ENCODE measurements at places on chromosomes 12 and 14.

GRCh38 chr12:101819467-101819866 lies 11.3 kb downstream of the GNPTAB start:
- no peak for DNase-seq

- no peak for DNase-seq
These were observed 44.8 kb upstream of the ERGIC2 start for GRCh38 chr12:29425722-29426121.

- peak; percentile 87 for DNase-seq
These were observed 21.8 kb upstream of the RNU6-8 start for GRCh38 chr14:32224737-32225377.

- DNase-seq, result no peak
These were observed 217.6 kb downstream of the ANO6 start for GRCh38 chr12:45433441-45433868.

- peak; percentile 23 for DNase-seq
These were observed 32.4 kb downstream of the ABCD2 start for GRCh38 chr12:39587225-39587624.

DNA sequence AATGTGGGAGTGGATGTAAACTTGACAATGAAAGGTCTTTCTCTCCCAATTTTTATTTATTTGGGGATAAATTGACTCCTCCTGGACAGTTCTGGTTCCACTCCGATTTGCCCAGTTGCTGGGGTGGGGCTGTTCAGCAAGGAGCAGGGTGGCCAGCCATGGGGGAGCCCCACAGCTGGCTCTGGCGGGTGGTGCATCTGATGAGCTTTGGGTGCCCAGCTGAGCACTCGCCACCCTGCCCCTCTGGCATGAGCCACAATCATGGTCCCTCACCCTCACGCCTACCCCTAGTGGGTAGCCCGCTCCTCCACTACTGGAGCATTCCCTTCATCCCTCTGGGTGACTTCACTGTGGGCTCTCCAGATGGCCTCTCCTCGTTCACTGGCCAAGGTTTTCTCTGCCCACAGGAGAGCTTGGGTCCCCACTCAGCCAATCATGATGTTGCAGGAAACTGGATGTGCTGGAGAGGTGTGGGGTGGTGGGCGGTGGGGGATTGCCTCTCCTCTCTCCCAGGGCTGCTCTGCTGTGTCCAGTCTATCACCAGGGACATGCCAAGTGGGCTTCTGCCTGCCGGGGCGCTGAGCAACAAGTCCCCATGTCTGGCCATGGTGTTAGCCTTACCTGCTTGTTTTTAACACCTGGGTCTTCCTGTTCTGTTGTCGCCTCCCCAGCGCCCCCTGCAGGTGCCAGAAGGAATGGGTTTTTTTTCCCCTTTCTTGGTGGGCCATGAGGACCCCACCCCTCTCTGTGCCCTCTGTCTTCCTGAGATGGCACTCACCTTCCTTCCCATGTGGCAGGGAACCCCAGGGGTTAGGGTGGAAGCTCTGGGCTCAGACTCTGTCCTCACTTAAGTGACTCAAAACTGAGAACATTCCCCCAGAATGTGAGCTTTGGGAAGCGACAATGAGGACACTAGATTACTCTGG lies 3.4 kb downstream of the CYP46A1 start:
- no peak for DNase-seq

DNA sequence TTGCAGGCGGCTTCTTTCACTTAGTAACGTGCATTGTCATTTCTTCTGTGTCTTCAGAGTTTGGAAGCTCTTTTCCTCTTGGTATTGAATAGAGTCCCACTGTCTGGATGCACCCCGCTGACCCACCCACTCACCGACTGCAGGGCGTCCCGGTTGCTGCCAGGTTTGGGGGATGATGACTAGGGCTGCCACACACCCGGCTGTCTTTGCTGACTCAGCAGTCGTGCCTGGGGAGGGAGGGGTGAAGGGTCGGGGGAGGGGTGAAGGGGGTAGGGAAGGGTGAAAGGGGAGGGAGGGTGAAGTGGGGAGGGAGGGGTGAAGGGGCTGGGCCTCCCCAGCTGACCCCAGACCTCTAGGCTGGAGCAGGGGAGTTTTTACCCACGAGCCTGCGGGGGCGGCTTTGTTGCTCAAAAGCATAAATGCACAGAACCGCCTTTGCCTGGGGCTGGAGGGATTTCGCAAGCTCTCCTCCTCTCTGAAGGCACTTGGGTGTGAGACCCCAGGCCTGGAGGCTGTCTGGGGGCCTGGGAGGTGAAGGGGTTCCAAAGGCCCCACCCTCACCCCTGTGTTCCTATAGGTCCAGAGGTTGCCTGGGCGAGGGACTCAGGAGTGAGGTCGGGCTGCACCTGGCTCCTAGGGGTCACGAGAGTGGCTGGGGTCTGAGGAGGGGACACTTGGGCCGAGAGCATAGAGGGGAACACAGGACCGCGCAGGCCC lies 31.3 kb upstream of the ULK1 start:
- DNase-seq, result peak; percentile 41

DNA sequence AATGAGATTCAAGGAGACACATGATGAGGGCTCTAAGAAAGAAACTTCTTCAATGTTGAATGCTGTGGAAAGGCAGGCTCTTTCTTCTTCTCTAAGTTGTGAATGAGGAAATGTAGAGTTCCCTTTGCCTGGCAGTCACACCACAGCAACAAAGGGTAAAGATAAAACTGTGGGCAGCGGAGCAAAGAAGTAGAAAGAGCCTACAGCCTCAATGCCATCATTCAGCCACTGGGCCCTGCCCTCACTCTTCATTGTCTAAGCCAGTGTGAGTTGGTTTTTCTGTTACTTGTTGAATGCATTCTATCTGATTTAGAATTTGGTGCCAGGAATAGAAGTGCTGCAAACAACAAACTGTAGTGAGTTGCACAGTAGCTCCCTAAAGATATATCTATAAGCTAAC lies 12.2 kb downstream of the SDR9C7 start:
- no peak for DNase-seq

GRCh38 chr12:111692575-111693210 lies 6.8 kb downstream of the ACAD10 start:
- peak; percentile 14 for DNase-seq

GRCh38 chr14:36214476-36215216 lies 38.1 kb upstream of the PTCSC3 start:
- DNase-seq, result no peak

- DNase-seq, result peak; percentile 95
These were observed 136.3 kb downstream of the AEBP2 start for GRCh38 chr12:19575337-19576243.

- peak; percentile 82 for DNase-seq
These were observed 105.0 kb downstream of the PPP2R5E start for GRCh38 chr14:63438065-63438757.

DNA sequence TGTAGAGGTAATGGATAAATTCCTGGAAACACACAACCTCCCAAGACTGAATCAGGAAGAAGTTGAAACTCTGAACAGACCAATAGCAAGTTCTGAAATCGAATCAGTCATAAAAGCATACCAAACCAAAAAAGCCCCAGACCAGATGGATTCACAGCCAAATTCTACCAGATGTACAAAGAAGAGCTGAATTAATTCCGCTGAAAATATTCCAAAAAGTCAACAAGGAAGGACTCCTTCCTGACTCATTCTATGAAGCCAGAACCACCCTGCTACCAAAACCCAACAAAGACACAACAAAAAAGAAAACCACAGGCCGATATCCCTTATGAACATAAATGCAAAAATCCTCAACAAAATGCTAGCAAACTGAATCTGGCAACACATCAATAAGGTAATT lies 81.5 kb downstream of the SLC38A4 start:
- DNase-seq, result no peak

DNA sequence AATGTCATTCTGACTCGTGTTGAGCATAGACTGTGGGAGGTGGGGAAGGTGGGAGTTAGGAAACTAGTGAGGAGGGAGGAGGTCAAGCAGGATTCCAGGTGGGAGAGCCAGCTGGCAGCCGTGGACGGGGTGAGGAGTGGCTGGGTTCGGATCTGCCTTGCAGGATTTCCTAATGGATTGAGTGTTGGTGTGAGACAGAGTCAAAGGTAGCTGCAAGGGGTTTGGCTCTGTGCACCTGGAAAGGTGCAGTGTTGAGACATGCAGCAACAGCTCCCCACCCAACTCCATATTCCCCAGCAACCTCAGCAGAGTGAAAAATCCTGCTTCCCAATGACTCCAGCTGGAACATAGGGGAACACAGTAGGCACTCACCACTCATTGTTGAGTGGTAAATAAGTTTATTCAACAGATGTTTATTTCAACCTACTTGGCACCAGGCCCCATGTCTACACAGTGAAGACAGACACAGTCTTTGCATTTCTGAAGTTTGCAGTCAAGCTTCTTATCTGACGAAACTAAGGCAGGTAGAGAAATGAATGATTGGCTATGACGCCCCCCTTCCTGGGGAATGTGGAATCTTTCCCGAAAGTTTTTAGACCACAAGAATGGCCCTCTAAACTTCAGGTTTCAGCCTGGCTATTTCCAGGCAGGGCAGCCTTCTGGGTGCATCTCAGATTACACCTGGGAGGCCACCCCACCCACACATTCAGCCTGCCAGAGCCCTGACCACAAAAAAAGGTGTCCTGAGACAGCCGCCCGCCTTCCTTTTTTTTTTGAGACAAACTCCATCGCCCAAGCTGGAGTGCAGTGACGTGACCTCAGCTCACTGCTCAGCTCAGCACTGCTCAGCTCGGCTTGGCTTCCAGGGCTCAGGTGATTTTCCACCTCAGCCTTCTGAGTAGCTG lies 37.9 kb upstream of the PLEKHG6 start:
- DNase-seq, result no peak

DNA sequence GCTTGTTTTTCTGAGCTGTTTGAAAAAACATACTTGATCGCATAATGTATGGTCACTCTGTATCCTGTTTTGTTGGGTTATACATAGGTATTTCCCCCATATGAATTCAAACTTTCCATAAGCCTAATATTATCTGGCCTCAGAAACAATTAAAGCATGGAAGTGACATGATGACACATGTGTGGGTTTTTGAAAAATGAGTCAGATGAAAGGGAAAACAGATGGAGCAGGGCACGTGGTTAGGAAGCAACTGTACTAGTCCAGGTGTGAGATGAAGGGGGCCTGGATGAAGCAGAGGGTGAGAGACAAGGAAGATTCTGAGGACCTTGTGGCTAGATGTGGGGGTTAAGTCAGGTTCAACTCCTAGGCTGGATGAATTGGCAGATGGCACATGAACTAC lies 92.7 kb upstream of the DNM1L start:
- no peak for DNase-seq

DNA sequence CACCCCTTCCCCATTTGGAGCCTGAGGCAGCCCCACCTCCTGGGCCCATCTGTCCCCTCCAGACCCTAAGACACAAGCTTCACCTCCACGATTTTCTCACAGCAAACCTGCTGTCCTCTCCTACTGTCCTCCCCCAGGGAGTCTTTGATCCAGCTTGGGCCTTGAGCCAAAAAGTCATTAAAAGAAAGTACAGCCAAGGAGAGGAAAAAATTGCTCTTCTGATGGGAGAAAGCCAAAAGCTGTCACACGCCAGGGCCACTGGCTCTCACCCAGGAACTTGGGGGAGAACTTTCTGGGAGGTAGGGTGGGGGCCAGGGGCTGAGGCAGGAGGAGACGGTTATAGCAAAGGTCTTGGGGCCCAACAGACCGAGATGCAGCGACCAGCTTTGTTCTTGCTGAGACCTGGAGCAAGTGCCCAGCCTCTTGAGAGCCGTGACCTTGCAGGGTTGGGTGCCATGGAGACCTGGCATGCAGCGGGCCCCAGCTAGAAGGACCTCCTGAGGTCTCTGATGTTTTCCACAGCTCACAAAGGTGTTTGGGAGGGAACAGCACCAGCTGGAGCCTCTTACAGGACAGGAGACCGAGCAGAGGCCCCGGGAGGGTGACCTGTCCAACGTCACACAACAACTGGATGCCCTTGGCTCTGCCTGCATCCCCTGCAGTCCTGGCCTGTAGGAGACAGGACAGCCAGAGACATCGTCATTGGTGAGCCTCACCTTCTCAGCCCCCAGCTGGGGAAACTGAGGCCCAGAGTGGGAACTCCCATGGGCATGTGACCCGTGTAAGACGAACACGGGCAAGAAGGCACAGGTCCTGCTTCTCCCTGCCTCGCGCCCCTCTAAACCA lies 124.5 kb downstream of the CALM1 start:
- DNase-seq, result no peak

- no peak for DNase-seq
These were observed 14.3 kb downstream of the MCRS1 start for GRCh38 chr12:49553512-49554088.

GRCh38 chr14:87148655-87149054 lies 844.3 kb downstream of the GALC start:
- DNase-seq, result no peak

DNA sequence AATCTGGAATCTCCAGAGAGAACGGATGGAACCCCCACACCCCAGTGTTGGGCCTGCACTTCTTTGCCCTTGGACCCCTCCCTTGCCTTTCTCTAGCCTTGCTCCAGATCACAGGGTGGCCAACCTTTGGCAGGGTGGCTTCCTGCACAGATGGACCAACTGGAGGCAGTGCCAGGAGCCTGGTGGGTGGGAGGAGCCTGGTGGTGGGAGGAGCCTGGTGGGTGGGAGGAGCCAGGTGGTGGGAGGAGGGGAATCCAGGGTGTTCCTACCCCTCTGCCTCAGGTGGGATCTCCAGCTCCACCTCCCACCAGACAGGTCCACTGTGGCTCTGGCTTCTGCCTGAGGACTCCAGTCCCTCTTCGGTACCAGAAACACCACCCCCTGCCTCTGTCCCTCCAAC lies 15.0 kb upstream of the ORAI1 start:
- peak; percentile 48 for DNase-seq

DNA sequence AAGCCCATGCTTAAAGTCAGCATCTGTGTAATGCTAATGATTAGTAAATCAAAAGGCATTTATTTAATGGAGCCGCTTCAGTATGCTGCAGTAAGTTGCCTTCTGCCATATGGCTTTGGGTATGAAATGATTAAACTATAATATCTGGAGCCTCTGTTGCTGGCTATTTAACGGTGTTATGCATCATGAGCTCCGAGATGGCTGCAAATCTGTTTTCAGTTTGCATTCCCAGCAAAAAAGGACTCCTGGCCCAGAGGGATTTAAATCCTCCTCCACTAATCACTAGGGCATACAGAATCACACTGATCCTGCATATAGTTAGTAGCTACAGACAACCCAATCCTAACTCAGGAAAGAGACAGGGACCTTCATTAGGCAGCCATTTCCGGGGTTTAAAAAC lies 171.5 kb upstream of the EEA1 start:
- peak; percentile 10 for DNase-seq

GRCh38 chr12:50723865-50724264 lies 40.0 kb upstream of the ATF1 start:
- DNase-seq, result no peak

GRCh38 chr12:67720351-67720856 lies 71.9 kb downstream of the DYRK2 start:
- DNase-seq, result peak; percentile 39

DNA sequence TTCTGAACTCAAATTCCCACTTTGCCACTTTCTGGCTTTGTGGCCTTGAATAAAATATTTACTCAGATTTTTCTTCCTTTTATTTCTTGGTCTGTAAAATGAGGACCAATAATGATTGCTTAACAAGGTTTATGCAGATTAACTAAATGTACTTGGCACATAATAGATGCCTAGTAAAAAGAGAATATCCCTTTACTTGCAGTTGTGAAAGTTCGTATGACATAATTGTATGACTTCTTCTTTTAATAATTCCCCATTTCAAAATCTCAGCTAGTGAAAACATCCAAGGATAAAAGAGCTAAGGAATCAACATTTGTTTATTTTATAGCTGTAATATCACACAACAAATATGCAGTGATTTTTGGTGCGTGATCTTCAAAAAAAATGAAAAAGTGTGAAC lies 215.6 kb upstream of the ATP2B1 start:
- no peak for DNase-seq

GRCh38 chr14:103427485-103428443 lies 42.5 kb downstream of the MARK3 start:
- DNase-seq, result no peak
